ENCODE measurements at places on chromosomes 16 and 17.

- DNase-seq = peak; percentile 28
Measured at GRCh38 chr17:41633556-41634199, 9.3 kb upstream of the KRT17 start.

DNA sequence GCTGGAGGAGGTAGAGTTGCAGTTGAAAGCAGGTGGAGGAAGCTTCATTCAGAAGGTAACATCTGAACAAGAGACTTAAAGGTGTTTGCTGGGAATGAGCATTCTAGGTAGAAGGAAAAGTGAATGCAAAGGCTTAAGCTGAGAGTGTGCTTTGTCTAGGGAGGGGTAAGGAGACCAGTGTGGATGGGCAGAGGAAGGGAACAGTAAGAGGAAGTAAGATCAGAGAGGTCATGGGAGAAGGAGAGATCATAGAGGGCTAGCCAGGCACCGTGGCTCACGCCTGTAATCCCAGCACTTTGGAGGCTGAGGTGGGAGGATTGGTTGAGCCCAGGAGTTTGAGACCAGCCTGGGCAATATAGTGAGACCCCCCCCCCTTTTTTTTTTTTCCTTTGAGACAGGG lies 3.3 kb downstream of the STX4 start:
- no peak for DNase-seq

DNA sequence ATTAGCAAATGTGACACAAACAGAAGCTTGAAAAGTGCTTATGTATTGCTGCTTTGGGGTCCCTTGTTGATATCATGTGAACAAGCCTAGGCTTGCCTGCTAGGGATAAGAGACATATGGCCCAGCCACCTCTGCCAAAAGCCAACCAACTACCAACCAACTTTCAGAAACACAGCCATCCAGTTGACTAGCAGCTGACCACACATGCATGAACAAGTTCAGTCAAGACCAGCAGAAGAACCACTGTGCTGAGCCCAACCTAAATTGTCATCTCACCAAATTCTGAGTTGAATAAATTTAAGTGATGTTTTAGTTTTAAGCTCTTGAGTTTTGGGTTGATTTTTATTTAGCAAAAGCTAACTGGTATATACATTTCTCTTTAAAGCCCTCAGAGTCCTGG lies 3.5 kb downstream of the ERN2 start:
- DNase-seq = no peak

- DNase-seq = no peak
Measured at GRCh38 chr17:77842528-77843147, 115.9 kb upstream of the TNRC6C start.

- peak; percentile 83 for DNase-seq
Measured at GRCh38 chr16:46822270-46822669, 8.7 kb downstream of the C16orf87 start.

- DNase-seq = no peak
Measured at GRCh38 chr16:86797700-86798099, 219.4 kb downstream of the FOXL1 start.

- no peak for DNase-seq
Measured at GRCh38 chr17:46028374-46028773, 29.3 kb downstream of the STH start.

DNA sequence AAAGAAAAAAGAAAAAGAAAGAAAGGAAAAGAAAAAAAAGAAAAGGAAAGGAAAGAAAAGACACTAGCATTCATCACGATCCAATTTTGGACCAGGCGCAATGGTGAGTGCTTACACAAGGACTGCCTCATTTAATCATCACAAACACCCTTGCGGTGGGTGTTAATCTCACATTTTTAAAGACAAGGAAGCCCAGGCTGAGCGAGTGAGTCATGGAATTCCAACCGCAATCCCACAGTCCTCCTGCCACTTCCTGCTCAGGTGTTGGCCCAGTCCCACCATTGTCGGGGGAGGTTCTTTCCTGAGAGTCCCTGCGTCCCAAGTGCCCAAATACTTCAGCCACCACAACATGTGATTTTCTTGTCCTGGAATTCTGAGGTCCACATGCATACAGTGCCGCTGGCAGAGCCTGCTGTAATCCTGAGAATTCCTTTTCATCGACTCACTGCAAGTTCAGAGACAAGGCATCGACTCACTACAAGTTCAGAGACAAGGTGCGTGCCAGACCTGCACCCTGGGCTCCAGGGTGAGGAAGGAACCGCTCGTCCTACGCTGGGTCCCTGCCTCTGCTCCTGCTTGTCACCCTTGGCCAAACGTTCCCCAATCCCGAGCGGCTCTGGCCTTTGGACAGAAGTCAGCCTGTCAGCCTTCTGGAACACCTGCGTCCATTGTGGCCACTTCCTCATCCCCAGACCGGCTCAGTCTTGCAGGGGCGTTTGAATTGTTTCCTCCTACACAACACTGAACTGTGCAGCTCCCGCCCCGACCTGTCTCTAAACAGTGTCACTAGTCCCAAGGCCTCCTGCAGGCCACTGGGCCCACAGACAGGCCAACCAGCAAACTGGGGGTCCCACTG lies 5.8 kb downstream of the ZG16B start:
- no peak for DNase-seq

GRCh38 chr16:65122724-65123395 lies 997 bp upstream of the CDH11 start:
- no peak for DNase-seq

GRCh38 chr16:20538687-20539086 lies 37.5 kb downstream of the ACSM2B start:
- DNase-seq = no peak

DNA sequence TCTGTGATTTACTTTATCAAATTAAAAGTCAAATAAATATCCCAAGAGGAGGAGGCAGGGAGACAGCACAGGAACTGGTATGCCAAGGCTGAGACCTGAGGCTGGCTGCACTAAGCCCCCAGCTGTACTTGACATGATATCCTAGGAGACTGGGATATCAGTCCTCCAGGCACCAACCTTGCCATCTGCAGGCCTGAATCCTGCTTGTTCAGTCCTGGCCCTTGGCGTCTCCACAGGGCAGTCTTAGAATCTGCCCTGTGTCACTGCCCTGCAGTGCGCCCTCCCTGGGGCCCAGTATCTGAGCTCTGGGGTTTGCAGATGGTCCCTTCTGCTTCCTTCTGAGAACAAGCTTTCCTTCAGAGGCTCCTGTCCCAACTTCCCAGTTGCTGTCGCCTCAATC lies 75.9 kb downstream of the HS3ST3A1 start:
- DNase-seq = no peak

DNA sequence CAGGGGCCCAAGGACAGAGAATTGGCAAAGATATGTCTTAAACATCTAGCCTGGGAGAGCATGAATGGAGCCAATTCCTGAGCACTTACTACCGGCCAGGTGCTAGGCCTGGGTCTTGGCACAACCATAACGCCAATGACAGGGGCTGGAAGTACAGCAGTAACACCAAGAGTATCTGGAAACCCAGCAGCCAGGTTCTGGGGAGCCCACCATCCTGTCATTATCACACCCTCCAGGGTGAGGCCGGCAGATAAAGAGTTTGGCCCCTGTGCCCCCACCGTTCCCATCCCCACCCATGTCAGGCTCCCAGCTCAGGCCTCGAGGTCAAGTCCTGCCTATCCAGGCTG lies 508 bp upstream of the TMC8 start:
- no peak for DNase-seq
